Melanocyte of skin (primary cell): ENCODE measurements at places on chromosomes 5 and 9. TPM values are rescaled to one million over a fixed set of nuclear protein-coding genes. Genes with fewer than 3 reads are reported as not detected.

Gene LCP2
- total RNA-seq, result 0.31 and 0.67 TPM in 2 replicates

Gene C1QTNF2
- total RNA-seq, result 0.34 and 0.36 TPM in 2 replicates

Gene LIFR
- 1.5 and 1.7 TPM in 2 replicates for total RNA-seq

Gene UGT3A1
- not detected in 2 replicates for total RNA-seq

Gene HSPB3
- not detected in 2 replicates for total RNA-seq

Gene NSG2
- not detected in 2 replicates for total RNA-seq

Gene FOXD4
- under 0.01 TPM in 1 of 2 replicates, not detected in the other for total RNA-seq

Gene SPTLC1
- 75.0 and 114 TPM in 2 replicates for total RNA-seq

Gene ALDH1B1
- total RNA-seq, result 14.8 and 39.3 TPM in 2 replicates

Gene SPATA31D3
- not detected in 2 replicates for total RNA-seq

Gene FAM114A2
- 31.3 and 35.6 TPM in 2 replicates for total RNA-seq

Gene UGT3A2
- total RNA-seq, result not detected in 2 replicates

Gene CXCL14
- total RNA-seq, result not detected in 2 replicates

Gene CCL27
- total RNA-seq, result 0.34 TPM in 1 of 2 replicates, not detected in the other

Gene PCDHB14
- total RNA-seq, result under 0.01 TPM in 2 replicates

Gene CCL21
- not detected in 2 replicates for total RNA-seq

Gene GFI1B
- total RNA-seq, result not detected in 2 replicates

Gene CENPK
- 12.7 and 13.8 TPM in 2 replicates for total RNA-seq

Gene LCN12
- not detected in 2 replicates for total RNA-seq

Gene RASGRF2
- total RNA-seq, result under 0.01 and 0.36 TPM in 2 replicates

Gene IFNB1
- 0.77 and 2.0 TPM in 2 replicates for total RNA-seq

Gene SLC6A19
- total RNA-seq, result not detected in 2 replicates

Gene TRIM36
- 2.9 and 3.1 TPM in 2 replicates for total RNA-seq

Gene NDST1
- 43.7 and 49.8 TPM in 2 replicates for total RNA-seq

Gene CXXC5
- 7.0 and 19.0 TPM in 2 replicates for total RNA-seq

Gene FOXE1
- total RNA-seq, result not detected in 2 replicates

Gene RNF183
- not detected in 2 replicates for total RNA-seq

Gene PDE6A
- total RNA-seq, result under 0.01 TPM in 1 of 2 replicates, not detected in the other

Gene MELK
- 35.3 and 42.0 TPM in 2 replicates for total RNA-seq

Gene PLCXD3
- total RNA-seq, result not detected in 2 replicates

Gene ENTREP1
- total RNA-seq, result 3.4 and 7.6 TPM in 2 replicates

Gene CAST
- 90.6 and 183 TPM in 2 replicates for total RNA-seq

Gene BNC2
- total RNA-seq, result 67.4 and 74.9 TPM in 2 replicates

Gene GPR150
- total RNA-seq, result 0.67 and 0.93 TPM in 2 replicates

Gene IFNK
- total RNA-seq, result not detected in 2 replicates

Gene ADRB2
- 0.34 and 2.9 TPM in 2 replicates for total RNA-seq

Gene KIF27
- total RNA-seq, result 2.8 and 7.3 TPM in 2 replicates

Gene DNAJB5
- 8.4 and 11.4 TPM in 2 replicates for total RNA-seq

Gene TMEM252
- not detected in 2 replicates for total RNA-seq

Gene COL23A1
- total RNA-seq, result not detected in 2 replicates

Gene ADAMTSL1
- total RNA-seq, result 0.33 and 0.62 TPM in 2 replicates

Gene ARL14EPL
- total RNA-seq, result not detected in 2 replicates

Gene ADRA1B
- total RNA-seq, result 5.8 and 9.3 TPM in 2 replicates
